CMK (cell line): ENCODE measurements at places on chromosomes 6 and 20.

DNA sequence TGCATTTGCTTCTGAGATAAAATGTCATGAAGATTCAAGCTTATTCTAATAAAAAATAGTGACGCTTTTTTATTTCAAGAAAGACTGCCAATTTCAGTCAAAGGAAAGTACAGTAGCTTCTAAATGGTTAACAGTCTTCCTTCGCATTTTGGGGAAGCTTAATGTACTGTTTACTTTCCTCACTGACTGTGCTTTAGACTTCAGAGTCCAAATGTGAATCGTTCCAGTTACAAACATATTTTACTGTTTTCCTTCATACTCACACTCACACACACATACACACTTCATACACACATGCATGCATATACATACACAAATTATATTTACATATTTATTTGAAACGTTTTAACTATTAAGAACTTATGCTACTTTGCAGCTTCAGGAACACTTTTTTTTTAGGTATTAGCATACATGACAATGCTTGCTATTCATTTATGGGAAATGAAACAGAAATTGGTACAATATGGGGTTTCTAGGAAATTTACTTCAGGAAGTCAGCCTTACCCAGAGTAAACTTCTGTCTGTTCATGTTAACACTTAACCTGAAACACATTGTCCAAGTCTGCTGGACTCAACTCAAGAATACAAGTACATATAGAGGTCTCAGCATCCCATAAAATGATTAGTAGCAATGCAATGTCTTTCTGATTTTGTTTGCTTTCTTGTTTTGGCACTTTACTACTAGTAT, 145.4 kb downstream of the RPS12 start:
- no peak for DNase-seq

DNA sequence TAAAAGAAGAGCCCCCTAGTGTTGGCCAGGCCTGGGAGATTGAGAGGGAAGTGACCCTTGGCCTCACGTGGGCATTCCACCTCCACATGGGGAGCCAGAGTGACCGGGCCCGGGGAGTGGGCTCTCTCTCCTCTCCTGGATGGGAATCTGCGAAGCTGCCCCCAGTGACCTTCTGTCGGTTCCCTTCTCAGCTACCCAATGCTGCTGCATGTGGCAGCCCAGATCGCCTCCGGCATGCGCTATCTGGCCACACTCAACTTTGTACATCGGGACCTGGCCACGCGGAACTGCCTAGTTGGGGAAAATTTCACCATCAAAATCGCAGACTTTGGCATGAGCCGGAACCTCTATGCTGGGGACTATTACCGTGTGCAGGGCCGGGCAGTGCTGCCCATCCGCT, 10.1 kb upstream of the GTF2H4 start:
- DNase-seq: no peak

GRCh38 chr6:138817799-138818198, 21.9 kb downstream of the ECT2L start:
- DNase-seq: no peak

- DNase-seq: no peak
Observed at GRCh38 chr6:147930745-147931144, 411.9 kb upstream of the SASH1 start.

GRCh38 chr20:46388937-46389336, 17.5 kb downstream of the ELMO2 start:
- DNase-seq: no peak
